Astrocyte (in vitro differentiated cells and primary cell): ENCODE measurements at places on chromosomes 11 and 22.

GRCh38 chr11:111562692-111563389 lies 22.3 kb downstream of the LAYN start:
- no peak for DNase-seq

DNA sequence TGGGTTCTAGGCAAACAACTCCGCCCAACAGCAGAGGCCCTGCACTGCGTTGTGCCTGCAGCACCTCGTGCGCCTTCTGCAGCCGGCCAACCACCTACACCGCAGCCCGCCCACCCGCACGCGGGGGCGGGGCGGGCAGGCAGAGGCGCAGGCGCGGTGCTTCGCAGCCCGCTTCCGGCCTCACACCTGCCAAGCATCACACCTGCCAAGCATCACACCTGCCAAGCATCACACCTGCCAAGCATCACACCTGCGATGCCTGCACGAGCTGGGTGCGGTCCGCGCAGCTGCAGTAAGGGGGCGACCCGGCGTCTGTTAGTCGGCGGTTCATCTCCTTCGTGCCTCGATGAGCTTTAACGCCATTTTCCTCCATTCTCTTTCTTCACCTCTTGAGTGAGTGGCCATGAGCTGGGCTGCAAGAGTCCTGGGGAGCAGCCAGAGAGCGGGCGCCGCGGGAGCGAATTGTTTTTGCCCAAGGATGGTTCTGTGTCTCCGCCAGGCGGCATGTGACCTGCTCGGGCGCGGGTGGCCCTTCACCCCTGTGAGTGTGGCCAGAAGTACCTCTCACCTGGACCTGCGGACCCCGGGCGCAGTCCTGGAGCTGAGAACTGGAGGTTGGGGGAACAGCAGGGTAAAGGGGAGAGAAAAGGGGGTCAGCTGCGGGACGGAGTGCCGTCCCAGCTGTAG lies at the start of gene LDHAL6A:
Gene LDHAL6A, plus strand, starts transcription at position 171 of the 687 bp plus-strand sequence. CDS start 825 bp downstream, outside the sequence.
- no peak for DNase-seq

DNA sequence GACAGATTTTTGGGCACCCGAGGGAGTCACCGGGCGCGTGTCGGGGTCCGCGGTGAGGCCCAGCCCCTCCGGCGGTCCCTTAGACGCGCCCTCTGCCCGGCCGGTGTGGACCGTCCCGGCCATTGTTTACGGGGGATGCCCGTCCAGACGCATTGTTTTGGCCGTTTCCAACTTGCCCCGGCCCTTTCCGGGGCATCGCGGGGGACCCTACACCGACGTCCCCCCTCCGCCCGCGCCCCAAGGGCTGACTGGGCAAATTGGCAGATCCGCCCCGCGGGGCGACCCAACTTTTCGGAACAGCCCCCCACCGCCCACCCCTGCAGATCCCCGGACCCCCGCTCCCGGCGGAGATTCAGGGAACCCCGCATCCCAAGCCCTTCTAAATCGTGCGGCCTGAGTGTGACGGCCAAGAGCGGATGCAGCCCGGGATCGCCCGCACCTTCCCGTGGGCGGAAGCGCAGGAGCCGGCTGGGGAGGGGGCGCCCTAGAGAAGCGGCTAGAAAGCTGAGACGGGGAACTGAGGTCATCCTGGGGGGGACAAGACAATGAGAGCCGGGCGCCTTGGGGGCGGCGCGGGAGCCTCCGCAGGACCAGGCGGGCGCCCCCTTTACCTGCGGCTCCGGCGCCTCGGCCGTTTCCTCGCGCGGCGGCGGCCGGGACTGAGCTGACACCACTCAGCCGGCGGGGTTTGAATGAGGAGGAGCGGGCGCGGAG lies 17.1 kb upstream of the CCT8L2 start:
- no peak for DNase-seq

DNA sequence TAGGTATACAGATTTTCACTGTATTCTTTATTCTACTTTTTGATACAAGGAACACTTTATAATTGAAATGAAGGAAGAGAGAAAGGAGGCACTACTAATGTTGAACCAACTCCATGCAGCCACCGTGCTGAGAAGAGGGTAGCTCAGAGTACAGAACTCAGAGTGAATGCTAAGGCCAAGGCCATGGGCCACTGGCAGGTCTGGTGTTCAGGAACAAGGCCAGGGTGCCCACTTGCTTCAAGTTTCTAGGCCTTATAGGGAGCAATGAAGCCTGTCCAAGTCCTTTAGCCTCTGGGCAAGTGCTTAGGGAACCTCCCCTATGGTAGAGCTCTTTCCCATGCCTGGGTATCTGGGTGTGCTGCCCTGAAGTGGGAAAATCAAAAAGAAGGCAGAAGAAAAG lies 235.0 kb downstream of the TENM4 start:
- no peak for DNase-seq

GRCh38 chr11:18067372-18067771 lies 21.3 kb upstream of the TPH1 start:
- no peak for DNase-seq

DNA sequence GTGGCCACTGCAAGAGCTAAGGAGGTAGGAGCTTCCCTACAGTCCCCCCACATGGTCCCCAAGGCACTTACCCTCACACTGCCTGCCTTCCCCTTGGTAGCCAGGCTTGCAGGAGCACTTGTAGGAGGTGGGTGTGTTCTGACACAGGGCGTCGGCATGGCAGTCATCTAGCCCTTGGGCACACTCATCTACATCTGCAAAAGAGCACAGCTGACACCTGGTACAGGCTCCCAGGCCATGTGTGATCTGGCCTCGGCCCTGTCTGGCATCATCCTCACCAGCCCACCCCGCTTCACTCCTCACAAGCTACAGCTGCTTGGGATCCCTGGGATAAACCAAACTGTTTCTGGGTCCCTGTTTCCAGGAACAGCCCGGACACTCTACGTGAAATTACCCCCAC lies 1.8 kb downstream of the SCUBE2 start:
- DNase-seq = no peak

GRCh38 chr11:47051217-47051616 lies 114.7 kb downstream of the CSTPP1 start:
- peak; percentile 21 for DNase-seq

GRCh38 chr22:33811208-33811607 lies 109.1 kb downstream of the LARGE1 start:
- no peak for DNase-seq

GRCh38 chr11:83438438-83438837 lies 152.3 kb upstream of the CCDC90B start:
- DNase-seq = no peak

- peak; percentile 59 for DNase-seq
Measured at GRCh38 chr11:29159552-29160465, 857.0 kb downstream of the KCNA4 start.

DNA sequence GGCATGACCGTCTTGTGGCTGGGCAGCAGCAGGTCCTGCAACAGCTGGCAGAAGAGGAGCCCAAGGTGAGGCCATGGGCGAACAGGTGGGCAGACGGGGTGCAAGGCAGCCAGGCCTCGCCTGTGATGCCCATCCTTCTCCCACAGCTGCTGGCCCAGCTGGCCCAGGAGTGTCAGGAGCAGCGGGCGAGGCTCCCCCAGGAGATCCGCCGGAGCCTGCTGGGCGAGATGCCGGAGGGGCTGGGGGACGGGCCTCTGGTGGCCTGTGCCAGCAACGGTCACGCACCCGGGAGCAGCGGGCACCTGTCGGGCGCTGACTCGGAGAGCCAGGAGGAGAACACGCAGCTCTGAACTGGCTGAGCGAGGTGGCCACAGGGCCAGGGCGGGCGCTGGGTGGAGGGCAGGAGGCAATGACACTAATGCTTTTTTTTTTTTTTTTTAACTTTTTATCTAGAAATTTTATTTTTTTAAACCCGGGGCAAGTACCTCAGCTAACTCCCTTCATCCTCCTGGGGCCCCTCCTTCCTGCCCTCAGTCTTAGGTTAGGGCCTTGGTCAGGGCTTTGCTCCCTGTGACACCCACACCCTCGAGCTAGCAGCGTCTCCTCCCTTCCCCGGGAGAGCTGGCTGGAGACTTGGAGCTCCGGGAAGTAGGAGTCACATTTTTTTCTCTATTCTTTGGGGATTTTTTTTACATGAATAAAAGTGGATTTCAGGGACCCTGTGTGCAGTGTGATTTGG lies 16.0 kb downstream of the PLCB3 start:
- DNase-seq = no peak

DNA sequence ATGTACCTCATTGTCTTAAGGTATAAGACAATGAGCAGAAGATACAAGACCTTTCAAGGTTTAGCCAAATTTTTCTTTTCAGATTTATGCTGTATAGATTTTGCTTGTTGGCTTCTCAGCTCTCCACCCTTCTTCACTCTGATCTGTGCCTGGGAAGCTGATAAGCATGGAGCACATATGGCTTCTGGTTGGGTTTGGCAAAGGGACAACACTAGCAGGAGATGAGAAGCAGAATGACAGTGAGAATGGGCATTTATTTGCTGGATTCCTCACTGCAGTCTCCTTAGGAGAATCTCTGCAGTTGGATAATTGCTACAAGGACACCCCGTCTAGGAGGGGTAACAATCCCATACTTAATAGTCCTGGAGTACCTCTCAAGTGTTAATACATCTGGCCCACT lies 474.8 kb upstream of the CCDC90B start:
- DNase-seq = no peak

DNA sequence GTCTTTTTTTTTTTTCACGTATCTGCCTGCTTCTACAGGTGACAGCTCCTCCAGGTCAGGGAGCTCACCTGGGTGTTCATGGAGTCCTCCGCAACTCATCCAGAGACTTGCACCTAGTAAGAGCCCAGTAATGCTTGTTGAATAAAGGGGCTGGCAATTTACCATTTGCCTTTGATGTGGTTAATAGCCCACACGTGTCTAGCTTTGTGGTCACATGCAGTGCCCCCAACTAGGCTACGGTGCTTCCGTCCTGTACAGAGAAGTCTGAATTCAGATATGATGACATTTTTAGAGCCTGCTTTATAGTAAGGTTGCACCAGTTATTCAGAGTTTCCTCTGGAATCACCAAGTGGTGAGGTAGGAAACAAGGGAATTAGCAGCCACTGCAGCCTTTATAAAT lies 199.4 kb upstream of the MTMR2 start:
- DNase-seq = no peak

DNA sequence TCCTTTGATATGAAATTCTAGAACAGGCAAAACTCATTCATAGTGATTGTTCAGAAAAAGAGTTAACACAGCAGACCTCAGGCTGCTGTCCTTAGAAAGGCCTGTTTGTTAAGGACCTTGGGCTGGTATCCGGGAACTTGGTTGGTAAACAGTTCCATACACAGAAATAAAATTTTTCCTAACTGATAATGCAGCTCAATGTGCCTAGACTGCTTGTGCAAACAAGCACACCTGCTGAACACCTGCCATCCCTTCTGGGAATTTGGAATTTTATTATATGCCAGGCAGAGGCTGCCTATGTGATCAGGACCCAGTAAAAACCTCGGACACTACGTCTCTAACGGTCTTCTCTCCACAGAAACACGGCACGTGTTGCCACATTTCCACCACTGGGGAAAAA lies 11.5 kb downstream of the THAP12 start:
- DNase-seq = no peak

GRCh38 chr22:31730344-31730711 lies 19.6 kb downstream of the PRR14L start:
- DNase-seq = no peak

DNA sequence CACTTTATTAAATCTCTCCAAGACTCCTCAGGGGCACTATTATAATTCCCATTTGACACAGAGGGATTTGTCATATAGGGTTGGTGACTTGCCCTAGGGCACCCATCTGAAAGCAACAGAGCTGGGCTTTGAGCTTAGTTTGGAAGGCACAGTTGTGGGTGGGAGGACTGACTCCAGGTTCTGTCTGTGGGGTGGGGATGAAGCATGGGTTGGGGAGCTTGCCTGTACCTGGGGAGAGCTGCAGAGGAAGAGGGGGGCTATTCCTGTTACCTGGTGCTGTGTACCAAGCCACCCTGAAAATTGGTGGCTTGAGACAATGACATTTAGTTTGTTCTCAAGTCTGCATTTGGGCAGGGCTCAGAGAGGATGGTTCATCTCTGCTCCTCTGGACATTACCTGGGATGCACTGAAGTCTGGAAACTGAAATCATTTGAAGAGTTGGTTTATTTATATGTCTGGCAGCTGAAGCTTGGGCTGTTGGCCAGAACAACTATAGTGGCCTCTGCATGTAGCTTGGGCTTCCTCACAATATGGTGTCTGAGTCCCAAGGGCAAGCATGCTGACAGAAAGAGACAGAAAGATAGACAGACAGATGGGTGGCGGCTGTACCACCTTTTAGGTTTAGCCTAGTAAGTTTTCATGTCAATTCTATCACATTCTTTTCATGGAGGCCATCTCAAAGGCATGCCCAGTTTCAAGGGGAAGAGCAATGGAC lies 44.9 kb downstream of the LRRC32 start:
- DNase-seq = no peak

DNA sequence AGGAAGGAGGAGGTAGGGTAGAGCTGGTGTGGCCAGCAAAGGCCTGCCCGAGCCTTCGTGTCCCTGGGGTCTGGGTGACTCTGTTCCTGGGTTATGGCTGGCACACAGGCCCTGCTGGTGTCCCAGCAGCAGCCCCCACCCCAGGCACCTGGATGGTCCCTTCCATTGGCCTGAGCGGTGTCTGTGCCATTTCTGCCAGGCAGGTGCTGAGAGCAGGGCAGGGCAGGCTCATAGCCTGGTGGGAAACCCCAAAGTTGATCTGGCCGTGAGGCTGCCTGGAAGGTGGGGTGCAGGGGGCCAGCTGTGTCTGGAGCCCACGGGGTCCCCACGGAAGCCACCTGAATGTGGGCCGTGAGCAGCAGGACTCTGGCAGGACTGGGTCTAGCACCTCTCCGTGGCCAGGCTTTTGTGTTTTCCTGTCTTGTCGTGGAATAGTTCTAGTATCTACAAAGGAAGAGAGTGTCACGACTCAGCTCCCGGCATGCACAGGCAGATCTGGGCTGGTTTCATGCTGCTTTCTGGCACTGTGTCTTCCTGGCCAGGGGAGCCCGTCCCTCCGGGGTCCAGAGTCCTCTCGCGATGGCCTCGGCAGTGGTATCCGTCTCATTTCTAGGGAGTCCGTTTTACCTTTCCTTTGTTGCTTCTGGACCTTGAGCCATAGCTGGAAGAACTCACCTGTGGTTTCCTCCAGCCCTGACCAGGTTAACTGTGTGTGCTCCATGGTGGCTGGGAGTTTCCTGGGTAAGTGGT lies 83.7 kb downstream of the KCNQ1 start:
- DNase-seq = no peak

DNA sequence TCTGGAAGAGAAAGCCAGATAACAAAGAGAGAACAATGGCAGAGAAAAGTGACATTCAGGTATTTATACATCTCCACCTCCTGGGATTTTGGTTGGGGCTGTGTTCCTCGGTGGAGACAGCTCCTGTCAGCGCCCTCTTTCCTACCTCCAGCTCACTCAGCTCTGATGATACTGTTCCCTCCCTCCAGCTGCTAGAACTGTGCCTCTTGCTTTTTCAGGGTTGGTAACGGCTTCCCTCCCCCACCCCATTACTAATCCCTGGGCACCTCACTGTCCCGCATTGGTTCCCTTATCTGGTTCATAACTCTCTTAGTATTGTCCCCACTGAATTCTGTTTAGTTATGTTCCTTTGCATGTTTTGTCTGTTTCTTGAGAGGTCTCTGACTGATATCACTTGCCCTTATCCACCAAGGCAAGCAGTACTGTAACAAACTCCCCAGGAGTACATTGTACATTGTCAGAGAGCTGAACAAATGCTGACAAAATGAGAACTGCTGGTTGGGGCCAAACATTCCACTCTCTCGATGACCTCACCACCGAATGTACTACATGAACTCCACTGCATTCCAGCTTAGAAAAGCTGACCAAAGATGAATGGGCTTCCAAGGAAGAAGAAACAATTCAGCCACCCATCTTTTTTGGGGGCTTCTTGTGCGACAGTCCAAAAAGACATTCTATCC lies 5.7 kb upstream of the FBXO3 start:
- peak; percentile 88 for DNase-seq

GRCh38 chr11:117702946-117703598 lies 93.9 kb downstream of the DSCAML1 start:
- no peak for DNase-seq
